ENCODE measurements at places on chromosomes 1 and 21.

- DNase-seq = no peak
Measured at GRCh38 chr1:37410815-37411214, 63.6 kb upstream of the ZC3H12A start.

- DNase-seq = no peak
Measured at GRCh38 chr1:66326867-66327266, 207.1 kb upstream of the SGIP1 start.

DNA sequence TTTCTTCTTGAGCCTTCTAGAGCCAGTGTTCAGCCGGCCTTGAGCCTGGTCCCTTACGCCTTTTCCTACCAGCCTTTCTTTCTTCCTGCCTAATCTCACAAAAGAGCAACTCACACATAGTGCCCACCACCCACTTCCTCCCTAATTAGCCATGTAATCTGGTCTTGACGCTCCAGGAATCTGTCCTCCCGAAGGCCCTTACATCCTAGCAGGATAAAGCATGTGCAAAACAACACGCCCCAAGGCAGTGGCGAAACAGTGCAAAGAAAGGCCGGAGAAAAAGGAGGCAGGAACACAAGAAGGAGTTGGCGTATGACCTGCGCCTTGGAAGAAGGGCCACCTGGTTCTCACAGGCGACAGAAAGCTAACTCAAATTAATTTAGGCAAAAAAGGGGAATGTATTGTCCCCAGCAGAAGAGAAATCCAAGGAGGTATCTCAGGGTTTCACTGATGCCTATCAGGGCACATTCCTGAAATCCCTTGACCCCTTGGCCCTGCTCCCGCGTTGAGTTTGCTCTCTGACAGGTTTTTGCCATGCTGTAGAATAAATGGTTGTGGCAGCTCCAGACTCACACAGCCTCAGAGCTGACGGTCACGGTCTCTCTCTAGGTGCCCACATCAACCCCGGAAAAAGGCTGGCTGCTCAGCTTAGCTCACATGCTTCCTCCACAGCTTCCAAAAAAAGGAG lies 79.0 kb downstream of the ZNF281 start:
- no peak for DNase-seq

- DNase-seq = no peak
Measured at GRCh38 chr1:62637392-62638105, 40.2 kb downstream of the ANGPTL3 start.

- no peak for DNase-seq
Measured at GRCh38 chr21:15754640-15755039, 24.9 kb downstream of the USP25 start.

DNA sequence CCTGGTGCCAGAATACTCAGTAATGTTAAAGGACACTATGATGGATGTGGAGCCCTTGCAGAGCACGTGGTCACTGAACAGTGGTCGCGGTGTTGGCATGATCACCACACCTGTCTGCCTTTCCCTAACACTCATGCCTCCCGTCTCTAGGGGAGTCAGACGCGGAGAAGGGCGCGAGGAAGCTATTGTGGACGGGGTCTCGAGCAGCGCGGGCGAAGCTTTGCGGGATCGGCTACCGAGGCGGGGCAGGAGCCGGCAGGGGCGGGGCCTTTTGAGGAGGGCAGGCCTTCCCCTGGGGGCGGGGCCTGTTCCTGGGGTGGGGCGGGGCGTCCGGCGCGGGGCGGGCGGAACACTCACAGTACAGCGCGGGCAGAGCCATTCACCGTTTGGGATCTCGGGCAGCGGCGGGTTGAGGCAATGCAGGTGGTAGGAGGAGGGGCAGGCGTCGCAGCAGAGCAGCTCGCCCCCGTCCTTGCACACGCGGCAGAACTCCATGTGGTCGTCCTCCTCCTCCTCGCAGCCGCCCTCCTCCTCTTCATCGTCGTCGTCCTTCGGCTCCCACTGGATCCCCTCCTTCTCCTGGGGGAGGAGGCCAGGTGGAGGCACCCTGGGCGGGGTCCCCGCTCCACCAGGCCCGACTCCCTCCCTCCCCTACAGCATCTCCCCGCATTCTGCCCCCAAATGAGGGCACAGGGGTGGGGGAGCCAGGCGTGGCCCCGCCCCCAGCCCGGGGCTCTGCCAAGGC lies 31.5 kb downstream of the CHD5 start:
- DNase-seq = no peak

DNA sequence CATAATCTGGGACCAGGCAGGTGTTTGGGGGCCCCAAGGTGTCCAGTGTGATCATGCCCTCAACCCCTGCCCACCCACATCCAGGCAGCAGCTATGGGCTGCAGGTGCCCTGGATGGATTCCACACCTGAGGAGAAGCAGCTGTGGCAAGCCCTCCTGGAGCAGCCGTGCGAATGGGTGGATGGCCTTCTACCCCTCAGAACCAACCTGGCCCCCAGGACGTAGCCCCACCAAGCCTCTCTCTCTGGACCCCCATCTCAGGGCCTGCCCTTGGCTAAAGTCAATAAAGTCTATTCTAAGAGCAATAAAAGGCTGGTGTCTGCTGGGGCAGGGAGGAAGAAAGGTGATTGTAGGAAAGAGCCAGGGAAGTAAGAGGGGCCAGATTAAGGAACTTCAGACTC lies 11.8 kb downstream of the SYTL1 start:
- DNase-seq = no peak

GRCh38 chr1:24347159-24347934 lies 28.2 kb downstream of the GRHL3 start:
- DNase-seq = no peak

GRCh38 chr1:84181350-84182005 lies 37.4 kb downstream of the PRKACB start:
- DNase-seq = no peak

- no peak for DNase-seq
Measured at GRCh38 chr1:42370876-42371549, 9.6 kb upstream of the RIMKLA start.

DNA sequence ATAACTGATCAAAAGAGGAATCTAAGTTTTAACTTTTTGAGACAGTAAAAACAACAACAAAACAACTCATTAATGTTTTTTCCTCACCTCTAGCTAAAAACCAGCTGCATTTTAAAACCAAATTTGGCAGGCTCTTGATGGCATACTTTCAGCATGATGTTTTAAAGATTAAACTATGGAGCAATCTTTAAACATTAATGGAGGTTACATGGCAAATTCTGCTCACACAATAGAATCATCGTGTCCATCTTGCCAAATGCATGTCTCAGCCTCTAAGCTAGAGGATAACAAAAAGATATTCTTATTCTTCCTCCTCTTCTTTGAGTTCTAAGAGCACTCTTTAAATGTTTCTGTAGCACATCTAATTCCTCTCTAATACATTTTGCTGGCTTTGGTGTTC lies 579.8 kb upstream of the PKN2 start:
- DNase-seq = no peak

GRCh38 chr1:33379631-33380354 lies 51.1 kb downstream of the PHC2 start:
- no peak for DNase-seq

GRCh38 chr1:49694251-49694827 lies 329.4 kb downstream of the AGBL4 start:
- DNase-seq = no peak

GRCh38 chr1:3668585-3669300 lies 16.4 kb downstream of the TP73 start:
- DNase-seq = peak; percentile 87

DNA sequence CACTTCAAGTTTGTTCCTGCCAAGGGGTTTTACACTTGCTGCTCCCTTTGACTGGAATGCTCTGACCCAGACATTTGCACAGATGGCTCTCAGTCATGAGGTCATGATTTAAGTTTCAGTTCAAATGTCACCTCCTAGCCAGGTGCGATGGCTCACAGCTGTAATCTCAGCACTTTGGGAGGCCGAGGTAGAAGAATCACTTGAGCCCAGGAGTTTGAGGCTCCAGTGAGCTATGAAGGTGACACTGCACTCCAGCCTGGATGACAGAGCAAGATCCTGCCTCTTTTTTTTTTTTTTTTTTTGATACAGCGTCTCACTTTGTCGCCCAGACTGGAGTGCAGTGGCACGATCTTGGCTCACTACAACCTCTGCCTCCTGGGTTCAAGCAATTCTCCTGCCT lies 4.5 kb upstream of the ZMYM4 start:
- no peak for DNase-seq

- DNase-seq = no peak
Measured at GRCh38 chr1:108708691-108709660, 3.7 kb upstream of the FNDC7 start.

DNA sequence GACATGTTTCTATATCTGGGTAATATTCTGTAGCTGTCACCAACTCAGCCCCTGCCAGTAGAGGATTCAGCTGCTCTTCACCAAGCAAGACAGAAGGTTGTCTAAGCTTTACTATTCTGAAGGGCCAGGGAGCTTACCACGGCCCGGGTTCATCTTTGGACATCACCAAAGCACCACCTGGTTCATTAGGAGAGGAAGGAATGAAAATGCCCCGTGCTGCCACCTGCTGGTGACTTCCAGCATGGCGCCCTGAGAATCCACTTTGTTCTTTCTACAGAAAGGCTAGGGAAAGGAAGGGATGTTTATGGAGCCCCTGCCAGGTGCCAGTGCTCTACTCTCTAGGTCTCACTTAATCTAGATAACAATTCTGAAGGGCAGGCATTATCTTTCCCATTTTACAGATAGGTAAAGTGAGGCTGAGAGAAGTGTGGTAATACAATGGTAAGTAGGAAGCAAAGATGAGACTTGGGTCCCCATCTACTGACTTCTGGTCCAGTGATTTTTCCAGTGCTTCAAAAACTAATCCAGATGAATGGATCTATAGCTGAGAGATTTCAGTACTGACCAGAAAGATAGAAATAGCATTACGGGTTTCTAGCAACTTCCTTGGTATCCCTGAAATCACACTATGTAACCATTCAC lies 79.5 kb downstream of the BEND5 start:
- no peak for DNase-seq

GRCh38 chr1:228807904-228808605 lies 72.8 kb downstream of the RHOU start:
- no peak for DNase-seq

GRCh38 chr21:37375866-37376574 lies 9.4 kb downstream of the DYRK1A start:
- no peak for DNase-seq

DNA sequence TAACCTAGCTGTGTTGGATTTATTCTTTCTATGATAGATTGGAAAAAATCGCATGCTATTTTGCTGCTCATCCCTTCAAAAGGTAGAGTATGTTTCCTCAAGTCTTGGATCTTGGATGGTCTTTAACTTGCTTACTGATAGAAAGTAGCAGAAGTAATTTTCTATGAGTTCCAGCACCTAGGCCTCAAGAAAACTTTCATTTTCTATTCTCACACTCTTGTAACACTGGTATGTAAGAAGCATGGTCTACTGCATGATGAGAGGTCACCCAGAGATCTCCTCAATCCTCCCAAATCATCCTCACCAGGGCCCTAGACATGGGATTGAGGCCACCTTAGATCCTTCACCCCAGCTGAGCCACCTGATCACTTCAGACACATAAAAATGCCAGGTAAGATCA lies 7.2 kb downstream of the SPTA1 start:
- DNase-seq = no peak

DNA sequence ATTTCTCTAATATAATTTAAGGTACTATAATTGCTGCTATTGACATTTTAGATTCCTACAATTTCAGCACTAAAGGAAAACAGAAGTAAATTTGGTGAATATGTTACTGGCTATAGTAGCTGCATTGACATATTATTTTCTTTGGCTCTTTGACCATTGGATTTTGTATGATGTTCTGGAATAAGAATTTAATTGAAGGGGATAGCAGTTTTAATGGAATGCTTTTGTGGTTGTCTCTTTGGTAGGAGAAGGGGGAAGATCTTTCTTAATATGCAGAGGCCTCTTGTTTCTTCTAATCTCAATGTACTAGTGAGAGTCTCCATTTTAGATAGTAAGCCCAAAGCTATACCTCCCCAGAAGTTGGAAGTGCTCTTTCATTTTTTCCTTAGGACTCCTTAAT lies 6.9 kb downstream of the DTL start:
- no peak for DNase-seq

- peak; percentile 21 for DNase-seq
Measured at GRCh38 chr1:151720974-151721787, at the start of gene RIIAD1. Gene RIIAD1, plus strand, starts transcription at chr1:151721522. Its CDS starts 15 bp downstream, at chr1:151721537.

DNA sequence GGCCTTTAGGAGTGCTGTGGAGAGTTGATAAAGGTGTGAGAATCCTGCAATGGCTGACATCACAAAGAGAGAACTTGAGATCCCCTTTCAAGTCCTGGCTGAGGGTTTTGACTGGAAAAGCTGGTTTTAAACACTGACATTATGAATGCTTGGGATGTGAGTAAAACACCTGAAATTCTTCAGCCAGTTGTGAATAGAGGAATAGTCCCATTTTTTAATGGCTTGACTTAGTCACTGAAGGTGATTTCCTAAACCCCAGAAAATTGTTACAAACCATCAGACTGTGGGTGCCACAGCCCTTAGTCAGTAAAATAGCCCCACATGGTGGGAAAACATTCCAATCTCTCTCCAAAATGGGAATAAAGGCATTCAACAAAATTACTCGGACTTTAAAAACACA lies 107.7 kb upstream of the LMO4 start:
- DNase-seq = no peak

- no peak for DNase-seq
Measured at GRCh38 chr1:114097109-114097508, 56.6 kb downstream of the SYT6 start.

- DNase-seq = no peak
Measured at GRCh38 chr1:204469304-204469703, 25.3 kb downstream of the PIK3C2B start.

DNA sequence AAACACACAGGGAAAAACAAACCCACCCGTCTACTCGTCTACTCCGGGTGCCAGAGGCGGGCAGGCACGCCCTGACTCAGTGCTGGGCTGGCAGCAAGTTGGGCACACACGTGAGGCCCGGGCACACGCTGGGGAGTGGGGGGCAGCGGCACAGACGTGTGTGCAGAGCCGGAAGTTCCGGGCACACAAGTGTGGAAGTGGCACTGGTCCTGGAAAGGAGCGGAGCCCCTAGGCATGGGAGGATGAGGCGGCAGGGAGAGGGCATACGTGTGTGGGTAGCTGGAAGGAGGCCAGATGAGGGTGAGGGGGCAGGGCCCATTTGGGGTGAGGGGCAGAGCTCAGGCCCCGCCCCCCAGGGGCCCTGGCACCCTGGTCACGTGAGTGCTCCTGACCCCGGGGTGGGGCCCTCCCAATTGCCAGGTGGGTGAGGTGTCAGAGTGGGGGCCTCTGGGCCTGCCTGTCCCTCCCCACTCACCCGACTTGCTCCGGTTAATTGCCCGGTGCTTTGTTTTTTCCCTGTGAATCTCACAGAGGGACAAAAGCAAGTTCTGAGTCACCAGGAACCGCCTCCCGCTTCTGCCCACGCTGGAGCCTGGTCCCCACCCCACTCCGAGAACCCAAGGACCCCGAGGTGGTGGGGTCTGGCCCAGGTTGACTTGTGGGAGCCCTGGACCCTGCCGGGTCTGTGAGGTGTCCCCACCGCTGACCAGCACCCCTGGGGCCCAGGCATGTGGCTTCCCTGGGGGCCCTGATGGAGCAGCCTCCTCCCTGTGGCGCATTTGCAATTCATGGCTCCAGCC lies 104.8 kb upstream of the CASZ1 start:
- DNase-seq = no peak

GRCh38 chr1:185046668-185047067 lies 1.3 kb downstream of the RNF2 start:
- no peak for DNase-seq
